ENCODE measurements at places on chromosomes 11 and 22.

GRCh38 chr11:75499423-75500190, 26.1 kb downstream of the GDPD5 start:
- DNase-seq, result no peak

DNA sequence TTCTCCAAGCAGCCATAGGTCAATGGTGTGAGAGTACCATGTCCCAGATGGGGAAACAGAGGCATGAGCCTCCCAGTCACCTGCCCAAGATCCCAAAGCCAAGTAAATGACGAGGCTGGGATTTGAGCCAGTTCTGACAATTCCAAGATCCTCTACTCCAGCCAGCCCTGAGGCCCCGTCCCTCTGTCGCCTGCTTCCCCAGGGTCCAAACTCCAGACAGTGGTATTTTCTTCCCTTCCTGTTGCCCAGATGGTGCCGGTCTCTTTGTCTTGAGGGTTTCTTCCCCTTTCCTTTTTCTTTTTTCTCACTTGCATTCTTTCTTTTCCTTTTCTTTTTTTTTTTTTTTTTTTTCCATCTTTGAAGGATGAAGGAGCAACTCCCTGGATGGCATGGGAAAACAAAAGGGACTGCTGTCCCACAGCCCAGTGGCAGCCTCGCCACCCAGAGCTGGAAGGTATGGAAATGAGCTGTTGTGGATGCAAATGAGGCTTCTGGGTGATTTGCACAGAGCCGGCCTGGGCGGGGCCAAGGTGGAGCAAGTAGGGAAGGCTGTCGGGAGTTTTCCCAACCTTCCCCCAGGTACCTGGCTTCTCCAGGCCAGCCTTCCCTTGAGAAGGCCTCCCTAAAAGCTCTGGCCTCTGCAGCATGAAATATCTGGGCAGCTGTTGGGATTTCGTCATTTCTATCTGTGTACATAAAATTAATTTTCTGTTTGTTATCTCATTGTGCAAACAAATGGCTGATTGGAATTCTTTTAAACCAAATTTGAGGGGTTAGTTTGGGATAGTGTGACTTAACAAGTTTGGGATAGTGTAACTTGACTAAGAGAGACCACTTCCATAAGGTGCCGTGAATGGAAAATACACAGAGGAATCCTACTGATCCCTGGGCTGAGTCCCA, 146.8 kb downstream of the MN1 start:
- DNase-seq, result no peak

GRCh38 chr11:44852159-44852747, 98.4 kb downstream of the TP53I11 start:
- no peak for DNase-seq

DNA sequence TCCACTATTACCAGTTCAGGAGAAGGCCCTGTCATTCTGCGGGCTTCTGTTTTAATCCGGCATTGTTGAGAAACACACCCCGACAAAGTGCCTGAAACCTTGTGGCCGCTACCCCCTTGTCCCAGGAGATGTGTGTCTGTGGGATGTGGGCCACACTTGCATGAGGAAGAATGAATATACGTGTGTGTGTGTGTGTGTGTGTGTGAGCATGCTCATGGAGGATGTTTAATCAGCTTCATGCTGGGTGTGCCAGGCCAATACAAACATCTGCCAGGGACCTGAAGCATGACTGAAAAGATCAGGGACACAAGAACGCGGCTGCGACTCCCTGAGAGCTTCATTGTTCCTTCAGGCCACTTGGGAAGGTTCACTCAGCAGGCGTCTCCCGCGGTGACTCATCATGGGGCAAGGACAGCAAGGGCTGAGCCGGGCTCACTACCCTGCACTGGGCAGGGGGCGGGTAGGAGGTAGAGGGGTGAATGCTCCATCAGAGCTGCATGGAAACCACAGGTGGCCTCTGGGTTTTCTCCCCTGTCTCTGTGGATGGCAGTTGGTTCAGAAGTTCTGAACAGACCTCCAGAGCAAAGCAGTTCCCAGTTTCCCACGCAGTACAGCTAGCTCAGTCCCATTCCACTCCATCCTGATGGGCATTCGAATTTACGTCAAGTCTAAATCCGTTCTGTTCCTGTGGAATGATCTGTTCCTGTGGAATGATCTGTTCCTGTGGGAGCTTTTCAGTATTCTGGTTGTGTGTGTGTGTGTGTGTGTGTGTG, 7.0 kb upstream of the MALAT1 start:
- peak; percentile 58 for DNase-seq

- no peak for DNase-seq
Measured at GRCh38 chr11:62575156-62575555, 1.5 kb upstream of the EEF1G start.

Measured in GM06990 (cell line).